Aorta (tissue), 5 donors: ENCODE measurements at places on chromosomes 4 and X.
A peak's percentile ranks its signal among the peaks of the same experiment; 100 is the strongest.

GRCh38 chrX:153460826-153461225, 9.6 kb downstream of the HAUS7 start:
- no peak for DNase-seq

- DNase-seq = no peak
These were observed 254.5 kb upstream of the ADGRL3 start for GRCh38 chr4:60945641-60946040.

DNA sequence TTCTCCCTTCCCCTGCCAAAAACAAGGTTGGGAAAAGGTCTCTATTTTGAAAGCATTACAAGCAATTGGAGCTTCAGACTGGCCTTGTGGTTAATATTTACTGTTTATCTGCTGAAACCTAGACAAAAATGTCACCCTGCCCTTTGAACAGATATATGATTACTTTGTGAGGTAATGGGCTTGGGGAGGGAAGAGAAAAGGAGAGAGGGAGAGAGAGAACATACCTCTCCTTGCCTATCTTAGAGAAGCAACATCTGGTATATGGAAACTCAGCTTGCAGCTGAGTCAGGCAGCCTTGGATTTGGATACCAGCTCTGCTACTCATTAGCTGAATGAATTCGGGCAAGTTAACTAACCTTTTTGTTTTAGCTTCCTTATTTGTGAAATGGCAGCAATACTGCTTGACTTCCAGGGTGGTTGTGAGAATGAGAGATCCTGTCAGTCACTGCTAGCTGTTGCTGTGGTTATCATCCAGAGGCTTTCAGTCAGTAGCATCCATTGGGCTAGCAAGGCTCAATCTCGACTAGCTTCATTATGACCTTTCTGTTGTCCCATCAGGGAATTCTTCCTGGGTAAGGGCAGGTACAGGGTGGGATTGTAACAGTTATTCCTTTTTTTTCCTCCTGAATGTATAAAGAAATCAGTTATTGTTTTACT, 41.1 kb downstream of the ZFX start:
- DNase-seq = no peak

DNA sequence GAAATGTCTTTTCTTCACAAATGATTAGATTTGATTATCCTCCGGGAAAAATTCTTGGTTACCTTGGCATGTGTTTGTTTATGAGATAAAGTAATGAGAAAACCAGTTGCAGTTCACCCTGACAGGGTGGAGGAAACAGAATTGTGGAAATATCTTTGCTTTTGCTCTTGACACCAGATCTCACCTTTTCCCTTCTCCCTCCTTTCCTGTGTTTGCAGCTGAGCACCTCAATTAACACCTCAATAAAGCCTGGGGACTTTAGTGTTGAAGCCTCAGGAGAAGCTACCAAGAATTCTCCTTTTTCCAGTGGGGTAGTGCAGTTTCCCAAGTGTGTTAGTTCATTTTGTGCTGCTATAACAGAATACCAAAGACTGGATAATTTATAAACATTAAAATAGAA, 350.8 kb upstream of the IGFBP7 start:
- no peak for DNase-seq

GRCh38 chr4:108840426-108840975, 77.6 kb upstream of the ETNPPL start:
- no peak for DNase-seq

GRCh38 chrX:23012162-23012561, 12.4 kb downstream of the DDX53 start:
- no peak for DNase-seq

DNA sequence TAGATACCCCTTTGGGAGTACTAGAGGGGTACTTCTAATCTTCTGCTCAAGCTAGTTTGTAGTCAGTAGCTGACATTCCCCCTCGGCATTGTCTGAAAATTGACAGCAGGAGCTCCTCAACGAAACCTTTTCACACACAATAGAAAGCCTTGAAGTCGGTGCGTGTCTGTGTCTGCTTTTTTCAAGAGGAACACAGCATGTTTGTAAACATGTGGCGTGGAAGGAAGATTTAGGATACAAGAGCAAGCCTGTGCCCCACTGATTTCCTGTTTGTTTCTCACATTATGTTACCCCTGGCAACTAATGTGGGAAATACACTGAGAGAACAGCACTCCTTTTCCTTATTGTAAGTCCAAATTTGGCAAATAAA, 252.6 kb downstream of the ANKRD50 start:
- no peak for DNase-seq

GRCh38 chr4:11748164-11748872, 319.6 kb upstream of the HS3ST1 start:
- no peak for DNase-seq

DNA sequence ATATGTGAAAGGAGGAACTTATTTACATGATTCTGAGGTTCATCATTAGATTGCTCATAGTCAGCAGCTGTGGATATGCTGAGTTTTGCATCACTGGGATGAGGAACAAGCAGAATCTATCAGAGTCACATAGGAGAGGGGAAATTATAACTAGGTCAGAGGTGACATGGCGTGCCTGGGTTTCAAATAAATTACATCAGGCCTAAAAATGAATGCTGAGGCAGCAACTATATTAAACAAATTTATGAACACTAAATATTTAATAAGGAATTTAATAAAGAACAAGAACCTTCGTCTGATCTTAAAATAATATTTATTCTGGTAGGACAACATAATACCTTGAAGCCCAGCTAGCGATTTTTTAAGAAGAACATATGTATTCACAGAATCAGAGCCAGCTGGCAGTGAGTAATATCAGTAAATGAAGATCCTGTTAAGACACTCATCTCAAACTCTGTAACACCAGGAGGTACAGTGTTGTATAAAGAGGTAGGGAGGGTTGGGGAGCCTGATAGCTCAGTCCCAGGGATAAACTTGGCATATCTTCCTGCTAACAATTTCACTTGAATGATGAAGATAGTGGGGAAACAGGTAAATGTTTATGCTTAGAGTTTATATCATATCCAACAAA, 60.9 kb upstream of the HS3ST1 start:
- DNase-seq = no peak

- no peak for DNase-seq
These were observed 812 bp upstream of the KDM6A start for GRCh38 chrX:44871931-44872820.

GRCh38 chrX:154378059-154378798, 866 bp upstream of the EMD start:
- DNase-seq = peak; percentile 86

DNA sequence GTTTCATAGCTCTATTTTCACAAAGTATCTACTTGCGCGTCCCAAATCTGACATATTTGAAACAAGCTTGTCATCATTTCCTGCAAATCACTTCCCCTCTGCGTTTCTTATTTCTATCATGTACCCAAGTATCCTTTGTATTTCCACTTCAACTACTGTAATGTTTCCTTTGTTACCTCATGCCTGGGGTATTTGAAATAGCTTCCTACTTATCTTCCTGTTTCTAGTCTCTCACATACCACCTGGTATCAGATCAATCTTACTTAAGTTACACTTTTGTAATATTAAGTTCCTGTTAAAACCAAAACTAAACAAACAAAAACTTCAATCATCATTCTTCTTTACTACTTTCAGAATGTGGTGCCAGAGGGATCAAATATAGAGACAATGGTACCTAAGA, 93.6 kb upstream of the SMAD1 start:
- DNase-seq = no peak

GRCh38 chr4:123878976-123879375, 482.4 kb downstream of the SPRY1 start:
- no peak for DNase-seq

- DNase-seq = no peak
These were observed 53.1 kb upstream of the C4orf50 start for GRCh38 chr4:6071191-6071958.
